ENCODE measurements at places on chromosomes 2 and 18.

DNA sequence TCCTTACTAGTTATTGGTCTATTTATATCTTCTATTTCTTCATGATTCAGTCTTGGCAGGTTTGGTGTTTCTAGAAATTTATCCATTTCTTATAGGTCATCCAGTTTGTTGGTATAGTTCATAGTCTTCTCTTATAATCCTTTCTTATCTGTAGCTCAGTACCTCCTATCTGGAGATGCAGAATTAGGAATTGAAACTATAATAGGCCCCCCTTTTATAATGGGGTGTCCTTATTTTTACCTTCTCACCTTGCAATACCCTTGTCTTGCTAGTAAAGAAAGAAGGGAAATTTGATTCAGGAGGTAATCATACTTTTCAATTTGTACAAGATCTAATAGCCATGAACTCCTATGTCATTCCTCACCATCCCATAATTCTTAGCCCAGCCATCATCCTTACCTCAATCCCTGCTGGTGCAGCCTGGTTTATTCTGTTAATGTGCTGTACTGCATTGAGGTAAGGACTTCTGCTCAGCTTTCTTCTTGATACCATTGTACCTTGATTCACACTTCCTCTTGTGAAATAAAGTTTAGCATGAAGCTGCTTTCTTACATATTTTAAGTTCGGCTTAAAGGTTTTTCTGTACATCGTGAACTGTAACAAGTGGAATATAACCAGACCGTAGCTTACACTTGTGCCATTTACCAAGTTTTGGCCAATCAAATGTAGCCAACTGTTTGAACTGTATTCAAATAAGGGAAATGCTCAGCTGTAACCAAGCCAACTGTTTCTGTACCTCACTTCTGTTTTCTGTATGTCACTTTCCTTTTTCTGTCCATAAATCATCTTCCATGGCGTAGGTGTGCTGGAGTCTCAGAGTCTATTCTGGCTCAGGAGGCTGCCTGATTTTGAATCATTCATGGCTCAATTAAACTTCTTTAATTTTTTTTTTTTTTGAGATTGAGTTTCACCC is 40.1 kb upstream of the PTH2R start:
- ATAC-seq: peak; percentile 85

- no peak for ATAC-seq
Measured at GRCh38 chr2:45904946-45905631, 253.6 kb downstream of the PRKCE start.

GRCh38 chr2:46802665-46803546 is 112.7 kb downstream of the MCFD2 start:
- ATAC-seq: no peak

DNA sequence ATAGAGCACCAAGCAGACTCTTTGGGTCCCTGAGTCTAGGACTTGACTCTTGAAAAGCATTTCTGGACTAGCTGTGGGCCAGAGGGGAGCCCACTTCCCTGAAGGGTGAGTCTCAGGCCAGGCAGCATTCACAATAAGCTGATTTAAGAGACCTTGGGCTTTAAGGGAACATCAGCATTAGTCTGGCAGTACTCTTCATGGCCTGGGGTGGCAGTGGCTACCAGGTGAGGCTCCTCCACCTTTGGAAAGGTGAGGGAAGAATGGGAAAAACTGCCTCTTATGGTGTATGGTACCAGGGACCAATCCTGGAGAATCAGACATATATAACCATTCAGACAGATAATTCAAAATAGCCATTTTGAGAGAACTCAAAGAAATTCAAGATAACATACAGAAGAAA is 599.9 kb upstream of the POU3F3 start:
- ATAC-seq: no peak

- no peak for ATAC-seq
Measured at GRCh38 chr18:51195451-51196117, 1.9 kb downstream of the MEX3C start.

DNA sequence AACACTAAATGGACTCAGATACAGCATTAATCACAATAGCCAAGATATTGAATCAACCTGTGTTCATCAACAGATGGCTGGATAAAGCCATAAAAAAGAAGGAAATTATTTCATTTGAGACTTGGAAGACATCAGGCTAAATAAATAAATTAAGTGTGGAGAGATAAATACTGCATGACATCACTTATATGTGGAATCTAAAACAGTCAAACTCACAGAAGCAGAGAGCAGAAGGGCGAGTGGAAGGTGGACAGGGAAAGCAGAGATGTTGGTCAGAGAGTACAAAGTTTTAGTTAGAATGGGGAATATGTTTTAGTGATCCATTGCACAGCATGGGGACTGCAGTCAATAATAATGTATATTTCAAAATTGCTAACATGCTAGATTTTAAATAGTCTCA is 207.2 kb downstream of the VAPA start:
- no peak for ATAC-seq

DNA sequence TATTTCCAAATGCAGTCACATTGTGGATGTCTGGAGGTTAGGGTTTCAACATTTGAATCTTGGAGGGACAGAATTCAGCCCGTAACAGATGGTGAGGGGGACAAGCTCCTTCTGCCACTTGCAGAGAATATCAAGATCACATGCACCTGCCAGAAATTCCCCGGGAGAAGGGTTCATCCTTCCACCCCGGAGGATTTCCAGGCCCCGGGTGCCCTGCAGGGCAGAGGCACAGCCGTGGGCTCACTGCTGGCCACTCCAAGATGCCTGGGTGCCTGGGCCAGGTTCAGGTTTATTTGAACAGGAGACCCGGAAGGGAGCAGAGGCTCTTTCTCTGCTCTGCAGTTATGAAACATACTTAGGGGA is 38.2 kb upstream of the MGAT4A start:
- ATAC-seq: no peak

- no peak for ATAC-seq
Measured at GRCh38 chr2:1742681-1743395, 1.5 kb downstream of the PXDN start.

- no peak for ATAC-seq
Measured at GRCh38 chr2:193580176-193580950, 1385.6 kb upstream of the TMEFF2 start.

DNA sequence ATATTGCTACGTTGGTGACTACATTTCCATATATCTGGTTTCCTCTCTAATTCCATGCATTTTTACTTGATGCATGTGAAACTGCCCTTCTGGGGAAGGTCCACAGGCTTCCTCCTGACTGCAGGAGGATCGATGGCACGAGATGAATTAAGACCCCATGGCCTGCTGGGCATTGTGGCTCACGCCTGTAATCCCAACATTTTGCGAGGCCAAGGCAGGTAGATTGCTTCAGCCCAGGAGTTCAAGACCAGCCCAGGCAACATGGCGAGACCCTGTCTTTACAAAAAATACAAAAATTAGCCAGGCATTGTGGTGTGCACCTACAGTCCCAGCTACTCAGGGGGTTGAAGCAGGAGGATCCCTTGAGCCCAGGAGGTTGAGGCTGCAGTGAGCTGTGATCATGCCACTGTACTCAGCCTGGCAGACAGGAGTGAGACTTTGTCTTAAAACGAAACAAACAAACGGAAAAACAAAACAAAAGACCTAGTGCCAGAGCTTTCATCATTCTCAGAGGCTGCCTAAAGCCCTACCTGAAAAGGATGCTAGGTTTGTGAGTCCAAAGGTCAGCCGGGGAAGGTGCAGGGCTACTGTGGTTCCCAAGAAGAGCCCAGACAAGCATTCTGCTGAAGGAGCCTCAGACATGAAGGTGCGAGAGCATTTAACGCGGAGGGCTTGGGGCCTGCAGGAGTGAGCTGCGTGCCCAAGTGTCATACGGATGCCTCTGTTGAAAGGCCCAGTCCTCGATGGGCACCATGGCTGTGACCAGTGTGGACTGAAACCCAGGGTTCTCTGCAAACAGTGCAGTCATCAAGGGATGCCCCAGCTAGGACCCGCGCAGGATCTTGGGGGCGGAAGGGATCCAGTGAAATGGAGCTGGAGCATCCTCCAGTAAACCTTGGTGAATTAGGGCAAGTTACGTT is 21.6 kb downstream of the GPR55 start:
- ATAC-seq: no peak

DNA sequence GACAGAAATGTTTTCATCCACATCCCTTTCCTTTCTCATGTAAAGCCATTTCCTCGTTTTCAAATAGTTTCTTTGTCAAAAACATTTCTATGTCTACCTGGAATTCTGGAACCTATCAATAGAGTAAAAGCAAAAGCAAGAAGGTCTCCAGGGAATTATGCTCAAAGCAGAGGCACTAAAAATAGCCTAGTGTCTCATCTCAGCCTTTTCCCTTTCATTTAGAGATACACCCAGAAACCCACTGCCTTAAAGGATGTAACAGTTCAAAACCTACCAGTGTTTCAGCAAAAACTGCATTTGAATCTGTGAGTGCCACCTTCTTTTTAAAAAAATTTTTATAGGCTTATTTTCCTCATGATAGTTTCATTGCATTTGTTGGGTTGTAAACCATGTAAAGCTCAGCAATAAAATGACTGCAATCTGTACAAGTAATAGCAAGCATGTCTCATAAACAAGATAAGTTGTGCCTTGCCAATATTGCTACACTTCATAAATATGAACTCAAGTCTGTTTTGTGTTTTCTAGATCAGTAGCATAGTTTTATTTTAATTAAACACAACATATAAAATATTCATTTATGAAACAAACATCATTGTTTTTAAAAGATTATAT is 927.3 kb upstream of the ACVR2A start:
- ATAC-seq: no peak

DNA sequence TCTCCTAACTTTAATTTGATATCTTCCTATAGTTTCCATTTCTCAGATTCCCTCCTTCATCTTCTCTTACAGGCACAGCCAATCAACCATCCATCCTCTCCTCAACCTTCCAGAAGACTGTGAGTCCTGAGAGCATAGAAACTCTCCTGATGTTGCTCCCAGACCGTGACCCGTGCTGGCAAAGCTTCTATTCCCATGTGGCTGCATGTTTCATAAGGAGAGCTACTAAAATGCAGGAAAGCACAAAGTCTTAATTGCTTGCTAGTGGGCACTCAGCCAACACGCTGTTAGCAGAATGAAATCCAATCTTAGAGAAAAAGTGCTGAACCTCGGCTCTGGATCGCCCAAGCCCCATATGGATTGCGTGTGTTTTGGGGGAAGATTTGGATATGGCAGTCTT is 1244.7 kb upstream of the ZEB2 start:
- no peak for ATAC-seq

GRCh38 chr2:19887510-19887909 is 14.3 kb downstream of the TTC32 start:
- ATAC-seq: no peak

DNA sequence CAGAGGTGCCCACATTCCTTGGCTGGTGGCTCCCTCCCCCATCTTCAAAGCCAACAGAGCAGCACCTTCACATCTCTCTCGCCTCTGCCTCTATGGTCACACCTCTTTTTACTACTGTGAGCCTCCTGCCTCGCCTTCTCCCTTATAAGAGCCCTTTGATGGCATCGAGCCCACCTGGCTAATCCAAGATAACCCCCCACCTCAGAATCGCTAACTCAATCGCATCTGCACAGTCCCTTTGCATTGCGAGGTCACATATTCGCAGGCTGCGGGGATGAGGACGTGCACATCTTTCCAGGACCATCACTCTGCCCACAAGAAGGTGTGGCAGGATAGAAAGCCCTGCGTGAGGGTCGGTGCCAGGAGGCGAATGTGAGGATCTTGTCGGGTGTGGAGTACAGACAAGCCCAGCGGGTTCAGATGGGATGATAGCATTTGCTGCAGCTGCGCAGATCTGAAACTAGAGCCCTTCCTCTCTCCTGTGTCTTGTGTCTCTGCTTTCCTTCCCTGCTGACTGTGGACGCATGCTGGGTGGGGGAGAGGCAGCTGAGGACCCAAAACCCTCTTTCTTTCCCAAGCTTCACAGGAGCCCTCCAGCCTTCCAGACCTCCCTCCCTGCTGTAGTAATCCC is 148.3 kb upstream of the HDAC4 start:
- ATAC-seq: no peak

DNA sequence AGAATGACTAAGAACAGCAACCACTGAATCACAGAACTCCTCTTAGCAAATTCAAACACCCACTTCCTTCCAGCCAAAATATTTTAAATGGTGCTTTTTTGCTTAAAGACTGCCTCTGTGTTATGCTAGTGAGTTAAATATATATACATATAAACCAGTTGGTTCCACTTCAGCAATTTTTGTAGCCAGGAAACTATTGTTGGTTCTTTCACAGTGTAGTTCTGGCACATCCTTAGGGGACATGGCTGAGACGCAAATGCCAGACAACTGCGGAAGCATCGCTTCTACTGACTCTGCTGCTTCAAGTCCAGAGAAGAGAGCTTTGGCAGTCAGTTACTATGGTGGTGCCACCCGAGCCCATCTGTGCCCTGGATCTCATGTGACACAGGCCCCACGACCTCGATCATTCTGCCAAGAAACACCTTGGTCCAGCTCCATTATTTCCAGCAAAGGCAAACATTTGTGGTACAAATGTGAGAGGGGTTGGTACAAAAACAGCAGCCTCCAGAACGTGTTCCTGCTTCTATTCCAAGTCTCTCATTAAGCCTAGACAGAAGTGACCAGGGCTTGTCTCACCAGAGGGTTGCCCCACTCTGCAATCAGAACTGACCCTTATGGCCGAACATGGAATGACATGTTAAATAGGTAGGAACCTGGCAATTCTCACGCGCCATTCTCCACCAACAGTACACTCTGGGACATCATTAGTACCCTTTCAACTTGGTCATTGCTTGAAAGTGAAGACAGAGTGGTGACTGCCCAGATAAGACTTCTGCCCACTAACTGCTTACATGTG is 117.8 kb upstream of the NRP2 start:
- ATAC-seq: no peak

- no peak for ATAC-seq
Measured at GRCh38 chr2:183019718-183020442, 18.4 kb downstream of the NCKAP1 start.

- ATAC-seq: no peak
Measured at GRCh38 chr2:69955029-69955428, 6.4 kb downstream of the ASPRV1 start.

DNA sequence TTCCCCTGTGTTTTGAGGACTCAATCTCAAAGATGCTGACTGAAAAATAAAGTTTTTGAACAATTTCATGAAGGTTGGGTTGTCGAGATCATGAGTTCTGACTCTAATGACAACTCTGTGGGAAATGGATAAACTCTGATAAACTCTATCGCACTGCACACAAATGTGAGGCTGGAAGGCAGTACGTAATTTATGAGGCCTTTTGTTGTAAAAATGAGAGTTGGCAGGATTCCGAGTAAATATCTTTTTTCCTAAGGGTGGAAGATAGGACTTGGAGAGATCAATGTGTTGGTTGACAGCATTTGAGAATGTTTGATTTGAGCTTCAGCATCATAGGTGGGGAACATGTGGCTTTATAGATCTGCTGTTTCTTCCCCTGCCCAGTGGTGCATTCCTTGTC is 90.4 kb downstream of the SPTBN1 start:
- ATAC-seq: no peak

DNA sequence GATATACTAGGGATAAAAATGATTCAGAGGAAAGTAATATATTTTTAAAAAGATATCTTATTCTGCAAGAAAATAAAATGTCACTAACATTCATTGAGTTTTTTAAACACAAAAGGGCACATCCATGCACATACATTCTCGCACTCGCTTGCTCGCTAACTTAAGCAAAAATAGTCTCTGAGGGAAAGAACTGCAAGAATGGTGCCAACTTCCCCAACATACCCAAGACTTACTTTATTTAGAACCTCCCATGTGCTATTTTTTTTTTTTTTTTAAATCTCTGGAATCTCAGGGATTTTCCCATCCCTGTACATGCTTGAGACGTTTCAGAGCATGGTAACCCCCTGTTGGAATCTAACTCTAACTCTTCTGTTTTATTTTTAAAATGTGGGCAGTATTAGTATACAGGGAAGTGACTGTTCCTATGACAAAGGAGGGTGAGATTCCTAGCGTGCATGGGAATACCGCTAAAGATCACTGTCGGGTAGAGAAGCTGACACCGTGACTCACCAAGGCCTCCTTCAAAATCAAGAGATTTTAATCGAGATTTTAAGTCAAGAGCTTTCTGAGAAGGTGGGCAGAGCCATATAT is 187.9 kb upstream of the ZEB2 start:
- ATAC-seq: no peak

Measured in stimulated activated memory B cell treated with anti-CD40 and anti-IgM and Interleukin-4, amounts not matched to agents 10 μg/mL and 1 μg/mL and 100 μg/mL, for 72 hours (primary cell).